ENCODE measurements at places on chromosomes 4 and X.

DNA sequence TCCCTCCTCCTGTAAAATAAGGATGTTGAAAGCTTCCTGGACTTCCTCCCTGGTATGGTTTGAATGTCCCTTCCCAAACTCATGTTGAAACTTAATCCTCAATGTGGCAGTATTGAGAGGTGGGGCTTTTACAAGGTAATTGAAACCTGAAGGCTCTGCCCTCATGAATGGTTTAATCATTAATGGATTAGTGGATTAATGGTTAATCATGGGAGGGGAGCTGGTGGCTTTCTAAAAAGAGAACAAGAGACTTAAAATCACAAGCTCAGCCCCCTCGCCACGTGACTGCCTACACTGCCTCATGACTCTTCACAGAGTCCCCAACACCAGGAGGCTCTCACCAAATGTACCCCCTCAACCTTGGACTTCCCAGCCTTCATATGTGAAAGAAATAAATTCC, 124.6 kb upstream of the ANXA3 start:
- DNase-seq, result no peak

GRCh38 chrX:54043541-54044125, 640 bp downstream of the PHF8 start:
- DNase-seq, result peak; percentile 37

- no peak for DNase-seq
Measured at GRCh38 chr4:145217349-145217748, 37.0 kb upstream of the OTUD4 start.

DNA sequence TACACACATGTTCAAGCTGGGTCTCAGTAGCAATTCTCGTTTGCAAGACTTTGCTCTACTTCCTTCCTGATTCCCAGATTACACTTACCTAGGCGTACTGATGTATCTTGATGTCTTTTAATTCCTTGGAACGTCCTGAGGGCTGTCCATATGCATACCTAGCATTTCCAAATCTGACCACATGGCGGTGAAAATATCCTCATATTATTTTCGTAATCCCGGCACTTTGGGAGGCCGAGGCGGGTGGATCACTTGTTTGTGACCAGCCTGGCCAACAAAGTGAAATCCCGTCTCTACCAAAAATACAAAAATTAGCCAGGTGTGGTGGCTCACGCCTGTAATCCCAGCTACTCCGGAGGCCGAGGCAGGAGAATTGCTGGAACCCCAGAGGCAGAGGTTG, 1786.3 kb upstream of the TENM3 start:
- DNase-seq, result no peak

- DNase-seq, result no peak
Measured at GRCh38 chr4:52783069-52783468, 31.8 kb upstream of the ERVMER34-1 start.

DNA sequence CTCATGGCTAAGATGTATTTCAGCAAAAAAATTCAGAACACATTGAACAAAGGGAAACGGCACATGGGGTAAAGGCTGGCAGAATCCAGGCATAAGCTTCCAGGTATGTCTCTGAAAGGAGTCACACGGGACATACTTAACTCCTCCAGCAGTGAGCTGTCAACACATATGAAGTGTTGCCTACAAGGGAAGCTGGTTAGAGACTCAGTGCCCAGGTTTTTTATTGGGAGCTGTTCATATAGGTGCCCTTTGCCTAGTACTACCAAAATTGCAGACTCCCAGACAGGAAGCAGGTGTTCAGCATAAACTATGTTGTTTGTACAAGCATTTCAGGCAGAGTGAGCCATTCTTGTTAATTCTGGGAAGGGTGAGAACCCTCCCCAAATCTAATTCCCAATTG, 77.4 kb upstream of the PUDP start:
- DNase-seq, result no peak

DNA sequence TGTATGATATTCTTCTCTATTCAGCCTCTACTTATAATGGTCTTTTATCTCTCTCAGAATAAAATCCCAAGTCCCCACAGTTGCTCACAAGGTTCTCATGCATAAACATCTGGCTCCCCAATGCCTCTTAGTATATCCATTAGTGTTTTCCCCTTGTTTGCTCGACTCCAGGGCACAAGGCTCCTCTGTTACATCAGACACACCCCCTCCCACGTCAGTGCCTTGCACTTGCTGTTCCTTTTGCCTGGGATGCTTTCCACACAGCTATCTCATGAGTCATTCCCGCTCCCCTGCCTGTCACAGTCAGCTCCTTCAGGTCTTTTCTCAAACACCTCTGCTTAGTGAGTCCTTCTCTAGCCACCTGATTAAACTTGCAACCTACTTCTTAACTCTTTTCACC, 260.2 kb downstream of the IL1RAPL1 start:
- DNase-seq, result no peak

DNA sequence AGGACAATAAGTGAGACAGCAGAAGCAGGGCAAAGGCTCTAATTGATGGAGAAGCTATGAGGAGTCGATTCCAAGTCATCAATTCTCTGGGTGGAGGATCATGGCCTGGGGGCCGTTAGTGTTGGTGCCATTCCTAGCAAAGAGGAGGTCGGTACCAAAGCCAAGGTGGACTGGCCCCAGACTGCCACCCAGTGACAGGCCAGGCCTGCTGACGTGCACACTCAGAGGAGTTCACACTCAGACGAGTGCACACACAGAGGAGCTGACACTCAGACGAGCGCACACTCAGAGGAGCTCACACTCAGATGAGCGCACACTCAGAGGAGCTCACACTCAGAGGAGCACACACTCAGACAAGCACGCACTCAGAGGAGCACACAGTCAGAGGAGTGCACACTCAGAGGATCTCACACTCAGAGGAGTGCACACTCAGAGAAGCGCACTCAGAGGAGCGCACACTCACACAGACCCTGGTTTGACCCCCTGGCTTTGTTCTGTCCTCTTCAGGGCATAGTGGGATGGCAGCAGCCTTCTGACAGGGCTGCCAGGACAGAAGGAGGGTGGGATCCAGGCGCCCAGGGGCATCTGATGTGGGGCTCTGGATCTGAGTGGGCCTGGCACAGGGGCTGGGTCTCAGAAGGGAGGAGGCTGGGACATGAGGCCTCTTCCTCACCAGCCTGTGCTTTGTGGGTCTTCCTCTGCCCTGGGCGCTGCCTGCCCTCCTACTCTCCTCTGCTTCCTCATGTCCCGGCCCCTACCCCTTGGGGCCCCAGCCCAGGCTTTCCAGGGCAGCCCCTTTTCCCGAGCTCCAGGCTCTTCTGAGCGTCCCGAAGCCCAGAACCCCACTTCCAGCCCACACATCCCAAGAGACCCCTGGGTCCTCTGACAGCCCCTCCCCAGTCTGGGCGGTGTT, 41.7 kb upstream of the NKX1-1 start:
- peak; percentile 6 for DNase-seq

DNA sequence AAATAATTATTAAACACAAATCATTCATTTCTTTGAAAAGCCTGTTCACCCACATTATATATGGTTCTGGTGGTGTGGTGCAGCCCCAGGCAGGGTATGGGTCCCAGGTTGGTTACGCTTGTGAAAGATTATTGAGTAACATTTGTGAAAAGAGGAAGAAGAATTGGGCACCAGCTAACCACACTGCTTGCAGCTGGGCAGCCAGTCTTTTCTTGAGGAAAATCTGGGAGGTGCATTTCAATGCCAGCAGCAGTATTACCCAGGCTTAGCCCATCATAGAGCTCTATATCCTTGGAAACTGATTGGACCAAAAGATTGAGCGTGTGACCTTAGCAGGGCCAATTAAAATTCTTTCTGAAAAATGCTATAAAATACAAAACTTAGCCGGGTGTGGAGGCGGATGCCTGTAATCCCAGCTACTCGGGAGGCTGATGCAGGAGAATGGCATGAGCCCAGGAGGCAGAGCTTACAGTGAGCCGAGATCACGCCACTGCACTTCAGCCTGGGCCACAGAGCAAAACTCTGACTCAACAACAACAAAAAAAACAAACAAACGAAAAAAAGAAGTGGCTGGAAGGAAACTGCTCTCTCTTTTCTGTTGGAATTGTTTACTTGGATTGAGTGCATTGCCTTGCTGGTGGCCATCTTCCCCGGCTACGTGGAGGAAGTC, 9.7 kb upstream of the PLAC8 start:
- DNase-seq, result no peak

DNA sequence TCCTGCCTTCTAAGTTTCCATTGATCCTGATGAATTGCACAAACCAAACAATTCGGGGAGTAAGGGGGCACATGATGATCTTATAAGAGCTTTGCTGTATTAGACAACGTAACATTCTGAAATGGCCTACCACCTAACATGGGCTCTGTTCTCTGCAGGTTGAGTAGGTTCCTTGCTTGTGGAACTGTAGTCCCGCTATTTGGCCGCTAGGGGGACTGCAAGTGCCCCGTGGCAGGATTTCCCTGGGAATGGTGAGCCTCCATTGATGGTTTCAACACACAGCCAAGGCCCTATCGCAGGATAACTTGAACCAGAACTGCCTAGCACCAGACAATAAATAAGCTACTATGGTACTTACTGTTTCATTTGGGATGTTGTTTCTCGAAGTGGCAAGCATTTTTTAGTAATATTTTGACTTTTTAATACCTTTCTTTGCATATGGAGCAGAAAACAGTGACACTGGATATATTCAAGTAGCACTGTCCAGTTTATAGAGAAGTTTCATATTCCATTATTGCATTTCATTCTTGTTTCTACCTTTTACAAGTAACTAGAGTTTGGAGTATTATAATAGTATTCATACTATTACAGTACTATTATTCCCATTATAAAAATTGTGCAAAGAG, 11.9 kb downstream of the AR start:
- DNase-seq, result peak; percentile 52

GRCh38 chr4:70651864-70652506, 14.3 kb downstream of the JCHAIN start:
- peak; percentile 55 for DNase-seq

DNA sequence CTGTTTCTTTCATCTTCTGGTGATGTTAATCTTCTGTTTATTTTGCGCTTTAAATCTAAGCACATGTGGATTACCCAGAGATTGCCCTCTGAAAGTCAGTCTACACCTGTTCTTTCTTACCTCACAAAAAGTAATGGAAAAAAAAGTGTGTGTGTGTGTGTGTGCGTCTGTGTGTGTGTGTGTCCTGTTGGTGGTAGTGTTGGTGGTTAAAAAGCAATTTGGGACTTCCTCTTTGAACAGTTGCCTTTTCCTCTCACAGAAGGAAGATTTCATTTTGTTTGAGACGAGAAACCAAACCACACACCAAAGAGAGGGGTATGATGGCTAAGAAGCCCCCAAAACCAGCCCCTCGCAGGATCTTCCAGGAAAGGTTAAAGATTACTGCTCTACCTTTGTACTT, at the start of gene STAP1:
Gene STAP1 (plus strand): TSS at position 235 of the 400 bp plus-strand sequence. CDS start 83 bp downstream, at position 318.
- no peak for DNase-seq

DNA sequence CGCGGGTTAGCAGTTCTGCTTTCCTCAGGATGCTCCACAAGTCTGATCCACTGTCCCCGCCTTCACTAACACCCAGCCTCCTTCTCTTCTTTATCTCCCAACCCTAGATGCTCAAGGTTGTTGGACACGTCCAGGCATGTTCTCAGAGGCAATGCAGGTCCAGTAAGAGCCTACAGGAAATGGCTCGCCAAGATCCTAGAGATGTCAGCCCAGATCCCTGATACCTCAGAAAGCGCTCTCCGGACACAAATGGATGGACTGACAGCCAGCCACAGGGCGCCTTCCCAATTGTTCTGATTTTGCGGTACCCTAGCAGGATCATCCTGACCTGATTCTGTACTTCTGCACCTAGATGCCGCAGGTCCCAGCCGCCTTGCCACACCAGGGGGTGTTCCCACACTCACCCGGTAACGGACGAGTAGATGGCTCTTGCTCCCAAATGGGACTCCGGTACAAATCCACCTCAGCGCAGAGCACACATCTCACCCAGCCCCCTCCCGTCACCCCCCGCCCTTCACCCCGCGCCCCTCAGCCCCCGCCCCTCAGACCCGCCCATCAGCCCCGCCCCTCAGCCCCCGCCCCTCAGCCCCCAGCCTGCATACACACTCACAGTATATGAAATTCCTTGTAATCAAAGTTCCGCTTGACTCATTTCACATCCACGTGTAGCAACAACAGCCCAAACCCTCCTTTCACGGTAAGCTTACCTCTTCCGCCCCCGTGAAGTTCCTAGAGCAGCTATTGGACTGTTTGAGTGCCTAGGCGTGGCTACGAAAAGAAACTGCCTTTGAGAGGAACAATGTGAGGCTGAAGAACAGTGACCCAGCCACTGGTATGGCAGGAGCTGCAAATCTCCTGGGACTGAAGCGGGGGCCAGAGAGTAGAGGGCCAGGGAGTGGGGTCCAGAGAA, at the start of gene EDA2R:
Gene EDA2R (minus strand): TSS at position 488 of the 910 bp plus-strand sequence. CDS start 23,058 bp downstream, outside the sequence.
- peak; percentile 57 for DNase-seq

DNA sequence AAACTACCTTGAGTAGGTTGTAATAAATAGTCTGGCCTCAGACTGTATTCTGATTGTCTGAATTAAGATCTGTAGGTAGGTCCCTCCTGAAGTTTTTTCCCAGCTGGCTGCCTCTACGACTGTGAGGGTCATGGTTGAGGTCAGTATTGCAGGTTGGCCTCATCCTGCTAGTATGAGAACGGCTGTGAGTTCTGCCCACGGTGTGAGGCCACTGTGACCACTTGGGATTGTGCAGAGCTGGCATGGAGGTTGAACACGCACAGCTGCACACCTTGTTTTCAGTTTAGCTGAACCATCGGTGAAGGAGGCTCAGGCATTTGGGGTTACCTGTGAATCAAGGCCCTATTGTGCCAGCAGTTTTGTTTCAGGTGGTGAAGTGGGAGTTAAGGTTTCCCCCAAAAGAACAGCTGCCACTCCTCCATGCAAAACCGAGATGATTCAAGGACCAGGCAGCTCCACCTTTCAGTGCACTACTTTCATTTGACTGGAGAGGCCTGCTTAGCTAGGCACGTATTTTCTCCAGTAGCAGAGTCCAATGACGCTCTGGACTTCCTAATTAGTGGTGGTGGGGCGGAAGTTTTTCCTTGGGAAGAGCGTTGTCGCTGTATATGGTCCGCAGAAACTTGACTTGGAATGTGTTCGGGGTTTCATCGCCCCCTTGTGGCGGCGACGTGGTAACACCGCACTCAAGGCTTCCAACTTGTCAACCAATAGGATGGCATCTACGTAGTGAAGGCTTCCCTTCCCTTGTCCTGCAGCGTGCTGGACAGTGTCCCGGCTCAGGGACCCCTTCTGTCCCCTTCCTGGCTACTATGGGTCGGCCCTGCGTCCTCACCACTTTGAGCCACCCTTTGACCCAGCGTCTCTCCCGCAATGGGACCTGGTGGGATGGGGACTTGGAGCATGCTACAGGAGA, 13.8 kb downstream of the CMC4 start:
- DNase-seq, result peak; percentile 66

- DNase-seq, result peak; percentile 9
Measured at GRCh38 chr4:73070074-73070390, 516 bp upstream of the COX18 start.

DNA sequence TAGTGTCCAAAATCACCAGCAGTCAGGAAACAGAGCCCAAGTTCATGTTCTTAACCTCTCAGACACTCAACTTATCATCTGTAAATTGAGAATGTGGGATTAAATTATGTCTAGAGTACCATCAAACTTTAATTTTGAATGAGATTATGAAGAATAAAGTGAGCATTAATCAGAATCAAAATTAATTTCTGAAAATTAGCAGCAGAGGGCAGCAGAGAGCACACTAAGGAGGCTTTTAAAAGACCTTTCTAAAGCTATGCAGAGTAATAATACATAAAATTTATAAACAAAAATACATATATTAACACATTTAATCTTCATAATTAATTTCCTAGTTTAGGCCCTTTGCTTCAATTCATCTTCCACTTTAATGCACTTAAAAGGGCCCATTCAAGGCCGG, 7.1 kb downstream of the TASL start:
- peak; percentile 8 for DNase-seq
